ENCODE measurements at places on chromosomes 7 and 10. TPM values are rescaled to one million over a fixed set of nuclear protein-coding genes. Genes with fewer than 3 reads are reported as not detected.

DNA sequence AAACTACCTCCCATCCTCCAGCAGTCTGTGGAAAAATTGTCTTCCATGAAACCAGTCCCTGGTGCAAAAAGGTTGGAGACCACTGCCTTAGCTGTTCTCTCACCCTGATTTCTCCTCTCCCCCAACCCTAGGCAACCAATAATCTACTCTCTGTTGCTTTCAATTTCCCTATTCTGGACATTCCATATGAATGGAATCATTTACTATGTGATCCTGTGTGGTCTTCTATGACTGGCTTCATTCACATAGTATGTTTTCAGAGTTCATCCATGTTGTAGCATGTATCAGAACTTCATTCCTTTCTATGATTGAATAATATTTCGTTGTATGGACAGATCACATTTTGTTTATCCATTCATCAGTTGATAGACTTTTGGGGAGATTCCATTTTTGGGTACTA is 38.3 kb upstream of the DLG5 start:
- no peak overlapping the region for H3K4me3 ChIP-seq
- H3K4me1 ChIP-seq, result peaks cover under 1% of the 10 kb centered on the region
- no peaks in the 10 kb centered on the region for H3K27me3 ChIP-seq
- H3K27ac ChIP-seq, result no peak overlapping the region
- H3K36me3 ChIP-seq, result no peaks in the 10 kb centered on the region

DNA sequence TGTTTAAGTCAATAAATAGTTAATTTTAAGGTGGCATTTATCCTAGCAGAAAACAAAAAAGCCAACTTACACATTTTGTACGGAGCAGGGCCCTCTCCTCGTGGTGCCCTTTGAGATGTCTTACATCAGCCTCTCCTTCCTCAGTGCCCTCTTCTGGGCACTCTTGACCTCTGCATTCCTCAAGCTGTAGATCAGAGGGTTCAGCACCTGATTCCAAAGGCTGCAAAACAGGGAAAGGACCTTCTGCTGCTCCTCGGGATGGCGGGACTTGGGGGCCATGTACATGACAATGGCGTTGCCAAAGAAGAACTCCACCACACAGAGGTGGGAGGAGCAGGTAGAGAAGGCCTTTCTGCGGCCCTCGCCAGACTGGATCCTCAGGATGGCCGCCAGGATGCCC is 4.6 kb upstream of the OR2A14 start:
- H3K27ac ChIP-seq, result no peak overlapping the region
- H3K27me3 ChIP-seq, result no peaks in the 10 kb centered on the region
- H3K4me3 ChIP-seq, result no peak overlapping the region
- H3K36me3 ChIP-seq, result no peaks in the 10 kb centered on the region
- DNase-seq, result no peak

DNA sequence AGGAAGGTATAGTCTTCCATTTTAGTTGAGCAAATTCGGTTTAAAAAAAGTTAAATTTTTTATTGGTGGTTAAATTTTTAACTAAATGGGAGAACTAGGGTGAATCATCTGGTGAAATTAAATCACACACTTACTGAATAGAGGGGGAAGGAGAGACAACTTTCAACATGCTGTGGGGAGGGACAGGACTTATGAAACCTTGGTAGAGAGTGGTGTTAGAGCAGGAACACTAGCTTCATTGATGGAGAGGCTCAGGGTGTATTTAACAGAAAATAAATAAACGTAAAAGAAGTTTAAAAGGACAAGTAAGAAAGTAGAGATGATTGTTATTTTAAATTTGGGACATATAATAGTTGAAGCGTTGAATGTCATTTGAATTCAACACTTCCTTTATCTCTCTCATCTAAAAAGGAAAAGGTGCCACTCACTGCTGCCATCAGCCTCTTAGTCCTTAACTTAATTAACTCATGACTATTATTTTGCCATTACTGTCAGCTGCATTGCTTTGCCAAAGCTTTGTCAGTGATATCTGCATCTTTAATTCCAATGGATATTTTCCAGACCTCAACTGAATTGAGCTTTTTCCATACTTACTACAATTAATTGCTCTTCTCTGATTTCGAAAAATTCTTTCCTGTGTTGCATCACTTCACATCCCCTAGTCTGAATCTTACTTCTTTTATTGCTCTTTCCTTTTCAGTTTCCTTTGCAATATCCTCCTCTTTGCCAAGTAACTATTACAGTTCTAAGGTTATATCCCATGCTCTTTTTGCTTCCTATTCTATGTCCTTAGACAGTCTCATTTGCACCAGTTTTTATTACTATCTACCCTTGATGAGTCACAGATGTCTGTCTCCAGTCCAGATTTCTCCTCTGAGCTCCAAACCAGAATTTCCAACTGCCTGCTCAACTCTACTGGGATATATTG is 71.7 kb downstream of the GNAT3 start:
- H3K4me1 ChIP-seq, result no peaks in the 10 kb centered on the region
- no peak overlapping the region for H3K27ac ChIP-seq
- no peak for DNase-seq
- H3K27me3 ChIP-seq, result no peaks in the 10 kb centered on the region
- no peaks in the 10 kb centered on the region for H3K36me3 ChIP-seq

DNA sequence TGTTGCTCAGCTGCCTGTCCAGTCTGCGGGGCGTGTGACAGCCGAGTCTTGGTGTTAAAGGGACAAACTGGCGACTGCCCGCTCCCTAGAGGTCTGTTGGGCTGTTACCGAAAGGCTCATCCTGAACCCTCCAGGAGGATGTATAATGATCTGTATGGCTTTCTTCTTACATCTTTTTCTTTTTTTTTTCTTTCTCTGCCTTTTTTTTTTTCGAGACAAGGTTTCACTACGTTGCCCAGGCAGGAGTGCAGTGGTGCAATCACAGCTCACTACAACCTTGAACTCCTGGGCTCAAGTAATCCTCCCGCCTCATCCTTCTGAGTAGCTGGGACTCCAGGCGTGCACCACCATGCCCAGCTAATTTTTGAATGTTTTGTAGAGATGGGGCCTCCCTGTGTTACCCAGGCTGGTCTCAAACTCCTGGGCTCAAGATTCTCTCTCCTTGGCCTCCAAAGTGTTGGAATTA is 857 bp downstream of the INTS15 start:
- peaks cover 16% of the 10 kb centered on the region for H3K4me1 ChIP-seq
- H3K4me3 ChIP-seq, result peak overlapping the region; percentile 89
- no peaks in the 10 kb centered on the region for H3K27me3 ChIP-seq
- H3K27ac ChIP-seq, result peak overlapping the region; percentile 87

DNA sequence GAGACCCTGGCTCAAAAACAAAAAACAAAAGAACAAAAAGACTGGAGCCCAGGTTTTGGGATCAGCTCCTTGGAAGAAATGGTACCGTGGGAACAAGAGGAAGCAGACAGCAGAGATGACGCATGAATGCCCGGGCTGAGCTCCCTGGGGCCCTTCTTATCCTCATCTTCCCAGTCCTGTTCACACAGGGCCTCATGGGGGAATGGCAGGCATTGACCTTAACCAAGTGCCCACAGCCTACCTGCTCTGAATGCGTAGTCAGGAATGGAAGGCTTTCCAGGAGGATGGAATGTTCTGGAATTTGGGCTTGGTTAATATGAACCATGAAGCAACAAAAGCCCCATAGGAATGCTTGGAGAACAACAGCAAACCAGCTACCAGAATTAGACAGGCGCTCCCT is 154.7 kb downstream of the PRPF18 start:
- no peaks in the 10 kb centered on the region for H3K27me3 ChIP-seq
- no peak overlapping the region for H3K4me3 ChIP-seq
- no peak overlapping the region for H3K27ac ChIP-seq
- no peaks in the 10 kb centered on the region for H3K36me3 ChIP-seq
- no peak for DNase-seq

DNA sequence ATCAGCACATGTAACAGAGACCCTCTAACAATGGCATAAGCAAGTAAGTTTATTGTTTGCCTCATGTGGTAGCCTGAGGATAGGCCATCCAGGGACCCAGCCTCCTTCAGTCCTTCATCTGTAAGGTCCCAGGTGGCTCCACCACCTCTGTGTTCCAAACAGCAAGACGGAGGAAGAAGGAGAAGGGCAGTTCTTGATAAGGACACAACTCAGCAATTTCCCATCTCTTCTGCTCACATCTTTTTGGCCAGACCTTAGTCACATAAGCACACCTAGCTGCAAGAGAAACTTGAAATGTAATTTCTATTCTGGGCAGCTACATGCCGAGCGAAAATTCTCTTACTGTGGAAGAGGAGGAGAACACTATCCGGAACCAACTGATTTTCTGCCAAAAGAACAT is 33.9 kb downstream of the DCLRE1A start:
- no peaks in the 10 kb centered on the region for H3K27me3 ChIP-seq
- H3K27ac ChIP-seq, result no peak overlapping the region
- H3K36me3 ChIP-seq, result no peaks in the 10 kb centered on the region
- H3K4me1 ChIP-seq, result no peaks in the 10 kb centered on the region

DNA sequence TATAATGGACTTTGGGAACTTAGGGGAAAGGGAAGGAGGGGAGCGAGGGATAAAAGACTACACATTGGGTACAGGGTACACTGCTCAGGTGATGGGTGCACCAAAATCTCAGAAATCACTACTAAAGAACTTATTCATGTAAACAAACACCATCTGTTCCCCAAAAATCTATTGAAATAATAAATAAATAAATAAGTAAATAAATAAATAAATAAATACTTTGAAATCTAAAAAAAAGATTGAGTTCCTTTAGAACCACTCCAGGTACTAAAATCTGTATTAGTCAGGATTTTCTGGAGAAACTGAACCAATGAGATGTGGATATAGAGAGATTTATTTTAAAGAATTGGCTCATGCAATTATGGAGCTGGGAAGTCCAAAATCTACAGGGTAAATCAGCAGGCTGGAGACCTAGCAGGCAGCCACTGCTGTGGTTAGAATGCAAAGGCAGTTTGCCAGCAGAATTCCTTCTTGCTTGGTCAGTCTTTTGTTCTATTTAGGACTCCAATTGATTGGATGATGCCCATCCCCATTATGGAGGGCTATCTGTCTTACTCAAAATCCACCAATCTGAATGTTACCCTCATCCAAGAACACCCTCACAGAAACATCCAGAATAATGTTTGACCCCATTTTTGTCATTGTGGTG is 8.9 kb downstream of the IGFBP1 start:
- H3K4me1 ChIP-seq, result no peaks in the 10 kb centered on the region
- no peak overlapping the region for H3K4me3 ChIP-seq
- H3K36me3 ChIP-seq, result no peaks in the 10 kb centered on the region
- no peak for DNase-seq
- H3K27ac ChIP-seq, result no peak overlapping the region

DNA sequence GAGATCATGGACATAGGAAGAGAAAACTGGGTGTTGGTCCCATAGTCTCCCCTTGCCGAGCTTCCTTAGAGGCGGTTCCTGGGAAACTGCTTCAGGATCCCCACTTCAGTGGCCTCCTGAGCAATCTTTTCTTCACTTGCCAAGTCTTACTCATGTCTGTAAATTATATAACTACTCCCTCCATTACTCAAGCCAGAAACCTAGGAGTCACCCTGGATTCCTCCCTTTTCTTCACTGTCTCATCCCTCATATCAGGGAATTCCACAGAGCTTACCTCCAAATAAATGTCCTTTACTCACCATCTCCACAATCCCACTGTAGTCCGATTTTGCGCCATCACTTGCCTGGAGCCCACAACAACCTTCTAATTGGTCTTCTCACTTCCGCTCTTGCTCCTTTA is 29.1 kb upstream of the TRUB1 start:
- H3K27me3 ChIP-seq, result no peaks in the 10 kb centered on the region
- H3K4me1 ChIP-seq, result no peaks in the 10 kb centered on the region
- H3K27ac ChIP-seq, result no peak overlapping the region
- no peaks in the 10 kb centered on the region for H3K36me3 ChIP-seq

- no peak overlapping the region for H3K4me3 ChIP-seq
- peak overlapping the region; percentile 30 for H3K27ac ChIP-seq
- H3K27me3 ChIP-seq, result no peaks in the 10 kb centered on the region
- peaks cover 38% of the 10 kb centered on the region for H3K4me1 ChIP-seq
- no peak for DNase-seq
Observed at GRCh38 chr7:93015779-93016481, 101.8 kb downstream of the SAMD9 start.

DNA sequence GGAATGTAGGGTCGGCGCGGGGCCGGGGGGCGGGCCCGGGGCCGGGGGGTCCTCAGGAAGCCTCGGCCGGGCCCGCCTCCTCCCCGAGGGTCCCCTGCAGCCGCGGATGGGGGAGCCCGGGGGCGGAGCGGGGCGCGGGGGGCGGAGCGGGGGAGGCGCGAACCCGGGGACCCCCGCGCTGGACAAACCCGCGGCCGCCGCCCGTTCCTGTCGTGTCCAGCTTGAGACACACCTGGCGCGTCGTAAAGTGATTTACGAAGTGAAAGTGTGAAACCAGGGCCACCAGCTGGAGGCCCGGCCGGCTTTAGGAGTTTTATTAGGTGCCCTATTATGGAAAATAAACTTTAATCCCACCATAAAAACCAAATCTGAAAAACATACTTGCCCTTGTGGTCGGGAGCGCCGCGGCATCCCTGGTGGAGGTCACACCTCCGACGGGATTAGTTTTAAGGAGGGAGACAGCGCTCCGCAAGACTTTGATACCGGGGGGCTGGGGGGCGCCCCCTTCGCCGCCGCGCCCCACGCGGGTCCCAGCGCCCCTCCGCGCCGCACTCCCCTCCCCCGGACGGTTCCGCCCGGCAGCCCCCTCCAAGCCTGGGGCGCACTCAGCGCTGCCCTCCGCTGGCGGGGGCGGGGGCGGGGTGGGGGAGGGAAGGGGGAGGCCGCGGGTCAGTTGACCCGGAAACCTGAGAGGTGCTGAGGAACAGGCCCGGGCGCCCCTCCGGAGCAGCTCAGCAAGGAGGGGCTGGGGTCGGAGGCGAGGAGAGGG is 10.3 kb downstream of the MNX1 start:
- H3K4me3 ChIP-seq, result peak overlapping the region; percentile 53
- H3K27ac ChIP-seq, result no peak overlapping the region
- peaks cover 45% of the 10 kb centered on the region for H3K4me1 ChIP-seq
- no peaks in the 10 kb centered on the region for H3K36me3 ChIP-seq
- DNase-seq, result no peak
- H3K27me3 ChIP-seq, result peaks cover 94% of the 10 kb centered on the region

DNA sequence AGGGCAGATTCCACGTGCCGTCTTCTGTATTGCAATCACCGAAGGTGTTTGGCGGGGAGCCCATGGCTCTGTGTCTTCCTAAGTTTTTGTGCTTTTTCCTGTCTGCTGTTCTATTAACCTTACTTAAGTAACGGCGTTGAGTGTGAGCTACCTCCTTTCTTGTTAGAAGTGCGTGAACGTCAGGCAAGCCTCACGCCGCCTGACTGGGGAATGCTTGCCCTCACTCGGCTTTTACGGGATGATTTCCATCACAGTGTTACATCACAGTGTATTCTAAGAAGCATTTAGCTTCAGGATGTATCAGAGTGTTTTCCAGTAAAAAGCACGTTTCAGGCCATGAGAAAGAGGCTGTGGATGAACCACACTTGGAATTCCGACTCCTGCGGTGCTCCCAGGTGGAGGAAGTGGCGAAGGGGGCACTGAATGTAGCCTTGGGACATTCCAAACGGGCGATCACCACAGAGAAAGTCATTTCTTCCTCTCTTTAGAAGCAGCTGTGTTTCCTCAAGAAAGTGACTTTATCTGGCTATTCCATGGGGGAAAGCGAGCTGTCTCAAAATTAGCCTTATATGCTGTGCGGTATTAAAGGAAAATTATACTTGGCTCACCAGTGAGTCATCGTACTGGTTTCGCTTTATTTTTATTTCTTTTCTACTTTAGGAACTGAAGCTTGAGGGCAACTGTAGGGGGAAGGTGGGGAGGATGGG is 290.7 kb downstream of the KLF6 start:
- H3K4me1 ChIP-seq, result no peaks in the 10 kb centered on the region
- H3K4me3 ChIP-seq, result no peak overlapping the region
- no peak for DNase-seq
- no peaks in the 10 kb centered on the region for H3K36me3 ChIP-seq
- no peaks in the 10 kb centered on the region for H3K27me3 ChIP-seq
- no peak overlapping the region for H3K27ac ChIP-seq

Gene SLIT1
- 0.40 TPM for total RNA-seq

Gene GPR158
- total RNA-seq, result not detected

Gene SHH
- total RNA-seq, result 0.68 TPM

Gene GRID2IP
- 0.64 TPM for total RNA-seq

Gene ALOX5
- total RNA-seq, result 12.3 TPM

Gene TLX1
- total RNA-seq, result not detected

Gene STYXL1
- 50.2 TPM for total RNA-seq

Measured in suprapubic skin (tissue), 4 donors.